ENCODE measurements at places on chromosomes 11 and 22. TPM values are rescaled to one million over a fixed set of nuclear protein-coding genes. Genes with fewer than 3 reads are reported as not detected.
A peak's percentile ranks its signal among the peaks of the same experiment; 100 is the strongest.

GRCh38 chr11:72534371-72535193 is 100.3 kb upstream of the CLPB start:
- no peak for DNase-seq

DNA sequence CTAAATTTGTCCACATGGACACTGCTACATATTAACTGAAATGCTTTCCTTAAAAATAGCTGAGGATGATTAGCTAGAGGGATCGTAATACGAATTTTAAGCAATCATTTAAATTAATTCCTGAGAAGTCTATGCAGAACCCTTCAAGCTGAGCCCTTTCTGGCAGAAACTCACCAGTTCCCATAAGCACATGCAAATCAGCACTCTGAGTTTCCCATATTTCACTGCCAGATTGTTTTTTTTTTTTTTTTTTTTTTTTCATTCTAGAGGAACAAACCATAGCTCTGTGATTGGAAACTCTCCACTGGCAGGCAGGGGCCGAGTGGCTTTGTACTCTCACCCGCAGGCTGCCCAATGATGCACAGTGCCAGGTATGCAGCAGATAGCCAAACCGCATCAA is 145.6 kb downstream of the EFCAB6 start:
- DNase-seq, result no peak

Gene SPTBN2
- total RNA-seq, result 105 TPM

DNA sequence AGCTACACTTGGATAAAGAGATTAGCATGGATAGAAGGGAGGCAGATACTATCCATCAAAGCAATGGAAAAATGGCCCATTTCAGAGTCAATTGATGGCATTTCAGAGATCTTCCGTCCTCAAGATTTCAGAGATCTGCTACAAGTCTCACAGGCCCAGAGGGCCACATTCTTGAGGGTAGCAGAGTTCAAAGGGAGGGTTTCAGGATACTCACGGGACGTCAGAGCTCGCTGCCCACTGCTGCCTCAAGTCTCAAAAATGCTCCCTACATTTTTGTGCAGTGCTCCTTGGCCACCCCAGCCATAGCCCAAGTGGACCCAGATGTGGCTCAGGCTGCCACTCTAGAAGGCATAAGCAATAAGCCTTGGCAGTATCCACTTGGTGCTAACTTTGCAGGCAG is 24.9 kb downstream of the RTL6 start:
- no peak for DNase-seq

GRCh38 chr11:61298663-61299244 is 3.6 kb upstream of the VWCE start:
- DNase-seq, result no peak

DNA sequence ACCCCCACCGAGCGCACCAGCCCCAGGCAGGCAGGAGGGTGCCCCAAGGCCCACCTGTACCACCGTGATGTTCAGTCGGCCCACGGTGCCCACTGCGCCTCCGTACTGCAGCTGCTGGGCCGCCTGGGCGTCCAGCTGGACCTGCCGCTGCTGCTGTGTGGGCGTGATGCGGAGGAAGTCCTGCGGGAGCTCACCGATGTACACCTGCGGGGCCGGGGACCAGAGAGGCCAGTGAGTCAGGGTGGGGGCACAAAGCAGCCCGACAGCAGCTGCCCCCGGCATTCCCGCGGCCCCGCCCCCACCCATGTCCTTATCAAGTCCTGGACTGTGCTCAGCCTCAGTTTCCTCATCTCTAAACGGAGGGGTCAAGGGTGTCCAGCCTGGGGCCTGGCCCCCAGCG is 13.8 kb downstream of the TOLLIP start:
- DNase-seq, result no peak

DNA sequence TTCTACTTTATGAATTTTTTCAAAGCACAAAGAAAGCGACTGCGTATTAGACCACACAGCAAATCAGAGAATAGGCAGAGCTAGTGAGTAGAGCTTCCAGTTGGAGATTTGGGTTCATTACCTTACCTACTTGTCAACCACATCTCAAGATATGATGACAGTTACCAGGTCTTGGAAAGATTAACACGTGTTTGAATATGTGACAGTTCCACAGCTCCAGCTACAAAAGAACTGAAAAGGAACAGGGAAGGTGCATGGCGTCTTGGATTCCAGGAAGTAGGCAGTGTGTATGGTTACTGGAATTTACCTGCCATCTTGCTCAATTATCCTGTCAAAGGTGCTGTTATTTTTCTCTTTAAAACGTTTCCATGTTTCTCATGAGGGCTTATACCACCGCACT is 5.3 kb downstream of the TIRAP start:
- no peak for DNase-seq

- no peak for DNase-seq
These were observed 20.5 kb downstream of the ZNF74 start for GRCh38 chr22:20414450-20414849.

DNA sequence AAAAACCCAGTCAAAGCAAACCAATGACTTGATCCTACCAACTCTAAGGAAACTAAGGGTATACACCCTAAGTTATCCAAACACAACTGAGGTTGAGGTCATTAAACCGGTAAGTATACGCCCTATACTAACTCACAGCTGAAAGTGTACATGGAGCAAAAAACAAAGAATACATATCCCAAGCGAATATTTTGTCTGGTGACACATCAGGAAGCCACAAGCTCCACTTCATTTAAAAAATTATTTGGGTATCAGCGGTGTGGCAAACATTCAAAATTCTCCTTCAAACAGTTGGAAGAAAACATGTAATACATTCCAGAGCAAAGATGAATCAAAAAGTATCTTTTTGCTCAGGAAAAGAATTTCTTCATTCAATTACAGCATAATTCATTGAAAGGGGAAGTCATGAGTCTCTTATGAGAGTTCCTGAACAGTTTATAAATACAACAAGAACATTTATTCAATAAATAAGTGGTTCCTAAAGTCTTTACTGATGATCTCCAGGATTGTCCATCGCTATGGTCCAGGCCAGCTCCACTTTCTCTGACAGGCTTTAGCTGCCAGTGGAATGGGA is 4.5 kb upstream of the JAML start:
- no peak for DNase-seq

Gene APOBEC3G
- 1.9 TPM for total RNA-seq

- peak; percentile 31 for DNase-seq
These were observed 21.1 kb downstream of the RFPL3 start for GRCh38 chr22:32378707-32379272.

Gene CALCB
- not detected for total RNA-seq

DNA sequence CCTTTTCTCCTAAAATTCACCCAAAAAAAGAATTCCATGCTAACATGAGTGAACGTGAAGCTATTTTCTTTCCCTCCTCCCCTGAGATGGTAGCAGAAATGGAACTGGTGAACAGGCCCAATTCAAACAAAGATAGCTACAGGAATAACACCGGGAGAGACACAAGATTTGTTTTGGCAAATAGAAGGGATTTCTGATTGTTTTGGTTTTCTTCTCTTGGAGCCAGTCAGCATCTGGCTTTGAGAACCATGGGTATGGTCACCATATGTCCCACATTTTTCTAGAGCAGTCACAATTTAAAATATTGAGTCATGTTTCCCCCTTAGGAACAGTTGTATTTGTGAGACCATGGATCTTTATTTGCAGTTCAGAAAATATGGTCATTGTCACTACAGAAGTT is 214.1 kb downstream of the FAM76B start:
- DNase-seq, result no peak

DNA sequence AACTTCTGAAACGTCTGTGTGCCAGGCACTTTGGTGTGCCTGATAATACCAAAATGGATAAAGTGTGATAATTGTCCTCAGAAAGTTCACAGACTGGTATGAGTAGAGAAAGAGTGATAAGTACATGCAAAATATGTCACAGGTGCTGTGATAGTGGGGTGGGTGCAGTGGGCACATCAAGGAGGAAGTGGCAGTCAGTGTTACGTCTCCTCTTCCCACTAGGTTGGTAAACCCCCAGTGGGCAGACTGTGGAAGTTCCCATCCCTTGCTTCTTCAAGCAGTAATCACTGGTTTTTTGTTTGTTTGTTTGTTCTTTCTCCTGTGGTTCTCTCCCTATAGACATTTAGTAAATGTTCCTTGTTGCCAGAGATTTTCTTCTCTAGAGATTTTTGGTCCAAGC is 5.4 kb downstream of the RNF121 start:
- no peak for DNase-seq

DNA sequence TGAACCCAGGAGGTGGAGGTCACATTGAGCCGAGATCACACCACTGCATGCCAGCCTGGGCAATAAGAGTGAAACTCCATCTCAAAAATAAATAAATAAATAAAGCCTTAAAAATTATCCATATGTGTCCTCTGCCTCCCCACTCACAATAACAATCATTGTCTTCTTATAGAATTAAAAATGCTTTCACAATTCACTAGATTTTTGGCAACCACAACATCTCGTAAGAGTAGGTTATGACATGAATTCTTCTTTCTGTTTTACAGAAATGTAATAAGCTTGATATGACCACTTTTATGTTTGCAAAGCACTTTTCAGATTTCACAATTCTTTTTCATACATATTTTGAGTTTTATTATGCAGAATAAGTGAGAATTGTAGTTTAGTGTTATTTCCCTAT is 54.5 kb upstream of the HSPA8 start:
- DNase-seq, result no peak

- DNase-seq, result no peak
These were observed 412.5 kb upstream of the DDI1 start for GRCh38 chr11:103623933-103624332.

Gene SCT
- total RNA-seq, result not detected

GRCh38 chr11:15071556-15072255 is 1.7 kb upstream of the CALCB start:
- no peak for DNase-seq

- no peak for DNase-seq
These were observed 2.1 kb upstream of the DGKZ start for GRCh38 chr11:46345131-46345597.

Gene MPPED1
- 455 TPM for total RNA-seq

DNA sequence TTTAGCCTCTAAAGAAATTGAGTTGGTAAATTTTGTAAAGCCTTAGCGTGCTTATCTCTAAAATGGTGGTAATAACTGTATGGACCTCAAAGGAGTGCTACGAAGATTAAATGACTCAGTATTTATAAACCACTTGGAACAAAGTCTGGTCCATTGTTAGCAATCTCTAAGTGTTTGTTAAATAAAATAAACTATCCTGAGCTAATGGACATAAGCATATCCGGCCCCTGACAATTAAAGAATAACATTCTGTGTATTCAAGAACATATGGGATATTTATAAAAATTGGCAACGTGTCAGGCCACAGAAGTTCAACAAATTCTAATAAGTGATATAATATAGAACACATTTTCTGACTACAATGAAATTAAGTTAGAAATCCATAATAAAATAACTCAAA is 71.0 kb downstream of the MYEOV start:
- DNase-seq, result no peak

GRCh38 chr11:73053964-73054363 is 88.2 kb downstream of the FCHSD2 start:
- DNase-seq, result no peak

Gene CD81
- total RNA-seq, result 69.4 TPM

DNA sequence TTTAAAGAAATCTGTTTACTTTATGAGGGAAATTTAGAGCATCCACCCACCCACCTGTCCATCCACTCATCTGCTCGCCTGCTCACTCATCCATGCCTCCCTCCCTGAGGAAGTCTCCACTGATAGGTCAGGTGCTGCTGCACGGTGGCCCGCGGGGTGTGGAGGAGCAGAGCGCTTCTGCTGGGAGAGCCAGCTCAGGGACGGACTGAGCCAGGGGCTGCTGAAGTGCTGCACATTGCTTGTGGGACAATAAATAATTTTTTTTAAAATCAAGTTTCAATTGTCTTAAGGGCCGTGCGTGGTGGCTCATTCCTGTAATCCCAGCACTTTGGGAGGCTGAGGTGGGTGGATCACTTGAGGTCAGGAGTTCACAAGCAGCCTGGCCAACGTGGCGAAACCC is 148.9 kb downstream of the TBC1D22A start:
- no peak for DNase-seq

GRCh38 chr22:26321469-26321913 is 107.6 kb upstream of the ASPHD2 start:
- peak; percentile 58 for DNase-seq

DNA sequence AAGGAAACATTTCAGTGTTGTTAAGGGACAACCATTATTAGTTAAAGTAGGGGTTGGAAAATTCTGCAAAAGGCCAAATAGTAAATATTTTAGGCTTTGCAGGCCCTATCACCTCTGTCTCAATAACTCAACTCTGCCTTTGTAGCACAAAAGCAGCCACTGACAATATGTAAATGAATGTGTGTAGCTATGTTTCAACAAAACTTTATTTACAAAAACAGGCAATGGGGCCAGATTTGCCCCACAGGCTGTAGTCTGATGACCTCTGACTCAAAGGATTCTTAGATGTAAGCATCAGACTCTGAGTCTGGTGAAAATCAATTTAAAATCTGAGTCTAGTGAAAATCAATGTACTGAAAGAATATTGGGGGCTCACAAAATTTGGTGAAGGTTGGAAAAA is 50.3 kb downstream of the PAK1 start:
- no peak for DNase-seq

GRCh38 chr11:46114961-46115360 is 6.3 kb downstream of the PHF21A start:
- no peak for DNase-seq

DNA sequence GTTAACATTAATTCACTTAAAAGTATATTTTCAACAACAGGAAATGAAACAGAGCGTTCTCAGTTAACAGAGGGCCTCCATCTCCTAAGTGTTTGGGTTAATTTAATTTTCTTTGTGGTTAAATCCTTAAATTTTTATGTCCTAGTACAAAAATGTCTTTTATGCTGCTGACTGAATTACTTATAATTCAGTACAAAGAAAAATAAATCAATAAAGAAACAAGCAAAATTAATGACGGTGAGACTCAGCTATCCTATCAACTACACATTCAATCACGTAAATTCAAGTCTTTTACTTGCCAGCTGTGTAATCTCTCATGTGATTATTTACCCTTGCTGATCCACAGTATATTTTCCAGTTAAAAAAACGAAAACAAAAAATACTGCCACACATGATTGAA is 81.4 kb downstream of the BBOX1 start:
- no peak for DNase-seq

GRCh38 chr11:132718711-132719671 is 813.3 kb downstream of the OPCML start:
- DNase-seq, result peak; percentile 20

DNA sequence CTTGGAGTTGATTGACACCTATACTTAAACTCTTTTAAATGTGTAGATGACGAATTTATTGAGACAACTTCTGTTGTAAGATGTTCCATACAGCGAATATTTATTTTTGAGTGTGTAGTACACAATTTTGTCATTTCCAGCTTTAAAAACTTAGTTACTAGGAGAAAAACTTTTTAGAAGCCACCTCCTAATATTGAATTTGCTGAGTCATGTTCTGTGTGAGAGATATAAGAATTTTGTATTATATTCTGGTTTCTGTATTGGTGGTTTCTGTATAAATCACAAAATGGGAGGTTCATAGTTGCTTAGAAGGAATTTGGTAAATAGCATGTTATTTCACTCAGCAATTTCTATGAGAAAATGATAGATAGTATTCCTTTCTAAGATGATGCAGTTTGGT is 171.3 kb downstream of the WNT11 start:
- DNase-seq, result no peak

- DNase-seq, result no peak
These were observed 105.2 kb downstream of the KCNQ1 start for GRCh38 chr11:2549876-2550605.

- DNase-seq, result no peak
These were observed 22.7 kb downstream of the LRFN4 start for GRCh38 chr11:66879583-66879982.

Gene NRIP3
- 17.9 TPM for total RNA-seq
